ENCODE measurements at places on chromosomes 3 and 15.

DNA sequence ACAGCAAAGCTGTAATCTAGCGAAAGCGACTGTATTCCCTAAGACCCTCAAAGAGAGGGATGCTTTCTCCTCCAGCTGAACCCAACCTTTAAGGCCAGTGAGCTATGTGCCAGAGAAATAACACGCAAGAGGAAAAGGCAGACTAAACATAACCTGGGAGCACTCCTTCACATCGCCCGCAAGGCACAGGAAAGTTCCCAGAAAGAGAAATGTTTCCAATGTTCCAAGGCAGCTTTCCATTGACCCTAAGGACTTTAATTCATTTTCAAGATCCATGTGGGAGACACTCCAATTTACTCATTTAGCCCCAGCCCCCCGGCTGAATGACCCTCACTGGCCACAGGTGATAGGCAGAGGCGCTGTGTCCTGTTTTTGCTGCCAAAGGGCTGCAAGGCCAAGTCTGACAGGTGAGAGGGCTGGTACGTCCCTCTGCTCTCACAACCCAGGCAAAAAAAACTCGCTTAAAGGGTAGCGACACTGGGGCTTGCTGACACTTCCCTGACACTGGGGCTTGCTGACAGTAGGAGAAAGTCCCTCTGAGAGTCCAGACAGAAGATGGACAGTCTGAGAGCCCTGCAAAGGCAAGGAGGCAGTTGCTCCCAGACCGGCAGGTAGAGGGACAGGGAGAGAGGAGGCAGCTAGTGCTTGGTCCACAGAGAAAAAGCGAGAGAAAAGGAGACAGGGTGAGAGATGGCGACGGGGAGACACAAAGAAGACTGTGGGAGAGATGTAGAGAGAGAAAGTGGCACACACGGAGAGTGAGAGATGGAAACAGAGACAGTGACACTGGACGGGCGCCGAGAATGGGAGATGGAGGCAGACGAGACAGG lies 702 bp downstream of the ARHGEF3 start:
- peak; percentile 23 for DNase-seq

DNA sequence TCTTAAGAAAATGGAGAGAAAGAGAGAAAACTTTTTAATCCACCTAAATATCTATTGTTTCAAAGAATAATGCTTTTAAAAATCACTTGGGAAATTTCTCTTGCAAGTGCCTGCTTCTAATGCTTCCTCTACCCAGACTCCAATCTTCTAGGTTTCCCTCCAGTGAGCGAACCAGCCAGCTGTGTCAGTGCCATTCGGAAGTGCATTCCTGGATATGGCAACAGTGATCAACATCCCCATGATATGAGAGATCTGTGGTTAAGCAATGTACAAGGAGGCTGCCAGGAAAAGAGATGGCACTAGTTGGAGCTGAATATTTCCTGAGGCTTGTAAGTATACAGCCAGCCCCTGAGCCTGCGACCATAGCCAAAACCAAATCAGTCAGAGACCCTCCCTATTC lies 53.3 kb upstream of the KCNMB2 start:
- no peak for DNase-seq

- DNase-seq: peak; percentile 61
Measured at GRCh38 chr3:114231616-114232015, 5.8 kb downstream of the ZNF80 start.

DNA sequence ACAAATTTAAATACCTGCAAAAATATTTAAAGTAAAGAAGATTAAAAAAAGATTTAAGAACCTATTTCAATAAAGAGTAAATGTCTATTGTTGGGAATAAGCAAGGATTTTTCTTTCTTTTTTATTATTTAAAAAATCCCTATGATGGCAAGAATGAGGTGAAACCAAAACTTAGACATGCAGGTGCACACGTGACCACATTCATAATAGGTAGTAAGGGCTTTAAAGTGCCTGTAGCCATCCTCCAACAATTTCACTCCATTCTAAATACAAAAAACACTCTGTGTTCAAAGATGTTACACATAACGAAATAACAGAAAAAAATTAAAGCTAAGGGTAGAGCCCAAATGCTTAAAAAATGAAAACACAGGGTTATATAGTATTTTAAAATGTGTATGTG lies 74.0 kb downstream of the FBN1 start:
- no peak for DNase-seq

GRCh38 chr15:74723754-74724334 lies 1.5 kb downstream of the CYP1A1 start:
- no peak for DNase-seq

GRCh38 chr3:66577426-66578203 lies 76.8 kb upstream of the LRIG1 start:
- DNase-seq: no peak

DNA sequence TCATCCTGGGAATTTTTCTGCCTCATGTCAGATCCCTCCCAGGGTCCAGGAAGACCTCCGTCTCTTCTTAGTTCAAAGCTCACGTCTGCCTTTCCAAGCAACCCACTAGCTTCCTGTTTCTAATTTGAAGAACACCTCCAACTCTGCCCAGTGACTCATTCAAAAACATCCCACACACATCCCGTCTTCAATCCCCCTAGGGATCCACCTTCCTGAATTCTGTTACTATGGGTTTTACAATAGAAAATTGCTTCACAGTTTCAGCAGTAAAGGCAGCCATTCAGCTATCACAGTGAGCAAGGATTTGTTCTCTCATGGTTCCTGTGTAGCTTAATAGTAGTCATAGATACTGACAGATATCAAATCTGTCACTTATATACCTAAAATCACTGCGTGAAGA lies 308.3 kb upstream of the CCDC54 start:
- no peak for DNase-seq

DNA sequence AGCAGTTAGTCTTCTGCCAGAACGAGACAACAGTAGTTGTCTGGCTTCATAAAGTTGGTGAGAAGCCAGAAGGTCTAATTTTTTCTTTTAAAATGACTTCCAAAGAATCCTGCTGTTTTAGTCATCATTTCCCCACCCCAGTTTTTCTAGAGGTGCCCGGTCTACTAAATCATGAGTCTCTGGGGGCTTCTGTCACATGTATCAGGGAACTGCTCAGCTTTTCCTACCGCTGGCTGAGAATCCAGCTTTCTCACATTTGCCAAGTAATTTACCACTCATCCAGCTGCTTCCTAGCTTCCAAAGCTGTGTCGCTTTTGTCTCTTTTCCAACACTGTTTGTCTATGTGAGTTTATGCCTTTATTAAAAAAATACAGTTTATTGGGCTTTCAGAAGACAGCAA lies 183.3 kb downstream of the NSUN3 start:
- no peak for DNase-seq

DNA sequence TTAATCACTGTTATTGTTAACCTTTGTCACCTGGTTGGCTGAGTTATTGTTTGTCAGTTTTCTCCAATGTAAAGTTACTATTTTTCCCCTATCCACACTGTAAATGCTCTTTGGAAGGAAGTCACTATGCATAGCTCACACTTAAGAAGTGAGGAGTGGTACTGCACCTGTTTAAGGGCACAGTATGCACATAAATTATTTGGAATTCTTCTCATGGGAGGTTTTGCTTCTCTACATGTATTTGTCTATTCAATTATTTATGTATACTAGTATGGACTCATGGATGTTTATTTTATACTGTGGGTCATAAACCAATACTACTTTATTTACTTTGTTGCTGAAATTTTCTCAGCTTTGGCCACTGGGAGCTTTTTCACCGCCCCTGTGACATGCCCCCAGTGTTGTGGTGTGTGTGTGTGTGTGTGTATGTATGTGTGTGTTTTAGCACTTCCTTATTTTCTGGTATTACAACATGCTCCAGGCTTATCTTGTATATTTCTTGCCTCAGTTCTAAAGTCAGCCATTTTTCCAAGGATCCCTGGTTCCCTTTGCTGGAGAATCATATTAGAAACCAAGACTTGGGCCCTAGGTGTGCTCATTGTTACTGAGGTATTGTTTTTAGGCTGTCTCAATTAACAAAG lies 290.5 kb downstream of the KBTBD8 start:
- no peak for DNase-seq

DNA sequence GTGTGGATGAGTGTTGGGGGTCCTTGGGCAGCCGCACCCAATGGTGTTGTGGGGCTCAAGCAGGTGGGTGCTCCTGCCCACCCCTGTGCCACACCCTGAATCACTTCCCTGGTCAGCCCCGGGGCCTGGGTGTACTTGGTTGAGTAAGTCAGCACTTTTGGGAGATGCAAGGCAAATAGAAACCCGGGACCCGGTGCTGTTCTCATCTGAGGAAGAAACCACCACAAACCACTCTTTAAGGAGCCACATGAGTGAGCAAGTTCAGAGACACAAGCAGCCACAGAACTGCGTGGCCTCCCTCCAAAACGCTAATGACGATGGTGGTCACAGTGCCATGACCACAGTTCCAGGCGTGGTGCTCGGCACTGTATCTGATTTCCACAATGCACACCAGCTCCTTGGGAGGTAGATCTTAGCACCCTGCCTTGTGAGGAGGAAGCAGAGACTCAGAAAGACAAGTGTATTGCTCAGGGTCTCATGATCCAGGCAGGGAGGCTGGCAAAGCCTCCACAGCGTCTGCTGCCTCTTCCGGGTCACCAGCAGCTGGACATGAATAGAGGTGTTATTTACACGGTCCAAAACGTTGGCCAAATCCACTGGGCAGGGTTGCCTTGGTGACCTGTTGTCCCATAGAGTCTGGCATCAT lies 118.2 kb upstream of the ALDH1A3 start:
- no peak for DNase-seq

- DNase-seq: no peak
Measured at GRCh38 chr15:79154483-79155135, 64.0 kb upstream of the RASGRF1 start.

GRCh38 chr15:94027581-94027980 lies 203.8 kb upstream of the MCTP2 start:
- DNase-seq: no peak
